ENCODE measurements at places on chromosomes 4 and X.

DNA sequence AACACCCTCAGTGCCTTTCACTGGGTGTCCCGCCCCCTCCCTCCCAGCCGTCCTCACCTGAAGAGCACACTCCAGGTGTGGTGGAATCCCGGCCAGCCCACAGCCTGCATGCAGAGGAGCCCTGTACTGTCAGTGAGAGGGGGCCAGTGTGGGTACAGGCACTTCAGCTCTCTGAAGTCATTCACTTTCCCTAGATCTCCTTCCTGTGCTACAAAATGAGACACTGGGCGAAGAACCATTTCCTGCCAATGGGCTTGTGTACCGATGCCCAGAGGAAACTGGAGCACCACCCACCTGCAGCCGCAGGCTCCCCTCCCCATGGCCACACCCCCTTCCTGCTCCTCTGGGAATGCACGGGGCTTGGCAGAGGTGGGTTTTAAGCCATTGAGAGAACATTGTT, 73.9 kb upstream of the C4orf50 start:
- DNase-seq = no peak

DNA sequence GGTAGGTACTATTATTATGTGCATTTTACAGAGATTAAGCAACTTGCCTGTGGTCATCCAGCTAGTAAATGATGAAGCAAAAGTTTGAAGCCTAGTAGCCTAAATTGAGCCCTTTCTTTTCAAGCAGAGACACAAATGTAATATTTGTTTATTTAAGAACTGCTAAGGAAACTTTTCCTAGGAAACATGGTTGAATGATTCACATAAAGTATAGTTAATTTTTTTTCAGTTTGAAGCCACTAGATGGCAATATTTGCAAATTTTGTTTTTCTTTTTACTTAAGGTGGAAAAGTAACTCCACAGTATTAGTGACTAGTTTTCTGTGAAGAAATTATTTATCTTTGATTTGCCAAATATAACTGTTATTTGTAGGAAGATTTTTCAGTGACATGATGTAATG, 52.8 kb upstream of the ANKRD17 start:
- DNase-seq = peak; percentile 0

DNA sequence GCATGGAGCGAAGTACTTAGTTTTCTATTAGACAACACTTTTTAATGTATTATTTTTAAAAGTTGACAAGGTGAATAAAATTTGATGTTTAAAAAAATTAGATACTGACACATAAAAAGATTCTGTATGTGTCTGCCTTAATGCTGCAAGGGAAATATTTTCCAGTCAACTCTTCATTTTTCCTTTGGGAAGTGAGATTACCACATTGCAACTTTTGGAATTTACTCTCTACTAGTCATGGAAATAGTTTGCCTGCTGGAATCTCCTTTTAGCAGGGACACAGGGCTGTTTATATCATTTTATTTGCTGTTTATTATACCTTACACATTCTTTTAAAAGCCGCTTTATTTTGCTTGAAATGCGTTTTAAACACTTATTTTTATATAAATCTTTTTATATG, 135.1 kb downstream of the MID1 start:
- no peak for DNase-seq

DNA sequence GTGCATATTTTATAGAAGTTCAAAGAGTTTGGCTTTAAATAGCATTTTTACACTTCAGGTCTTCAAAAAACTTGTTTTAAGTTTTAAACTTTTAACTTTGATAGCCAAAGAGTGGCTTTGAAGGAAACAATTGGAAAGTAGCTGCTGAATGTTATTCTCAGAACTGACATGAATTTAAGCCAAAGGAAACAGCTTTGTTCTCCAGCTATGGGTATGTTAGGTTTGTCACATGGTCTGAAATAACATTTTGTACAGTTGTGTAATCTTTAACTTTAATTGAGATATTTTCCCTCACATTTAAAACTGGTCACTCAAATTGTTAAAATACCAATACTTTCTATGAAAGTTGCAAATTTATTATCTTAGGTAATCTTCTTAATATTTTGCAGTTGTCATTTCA, 564.7 kb downstream of the IL15 start:
- DNase-seq = no peak

- DNase-seq = no peak
Observed at GRCh38 chrX:96474029-96474740, 210.5 kb upstream of the DIAPH2 start.

DNA sequence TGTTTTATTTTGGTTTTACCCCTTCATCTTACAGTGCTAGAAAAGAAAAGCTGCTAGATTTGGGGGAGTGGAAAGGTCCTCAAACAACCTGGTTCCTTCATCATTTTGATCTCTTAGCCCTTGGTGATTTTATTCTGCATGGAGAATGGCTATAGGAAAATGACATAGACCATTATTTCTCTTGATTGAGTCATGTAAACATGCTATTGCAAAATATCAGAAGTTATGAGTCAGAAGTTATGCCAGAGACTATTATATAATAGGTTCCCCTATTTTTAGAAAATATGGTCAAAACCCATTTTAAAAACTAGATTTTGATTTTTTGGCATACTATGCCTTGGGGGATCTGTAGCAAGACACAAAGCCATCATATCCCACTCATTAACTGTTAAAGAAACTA, 83.7 kb upstream of the FAM9C start:
- DNase-seq = no peak

- DNase-seq = no peak
Observed at GRCh38 chr4:102959496-102959895, 60.0 kb downstream of the SLC9B1 start.
